ENCODE measurements at places on chromosomes 2 and 18.

GRCh38 chr2:25063876-25064660 is 22.2 kb downstream of the EFR3B start:
- no peak for DNase-seq

- DNase-seq = no peak
Observed at GRCh38 chr2:152598975-152599759, 118.1 kb downstream of the PRPF40A start.

- DNase-seq = no peak
Observed at GRCh38 chr18:69031571-69031970, 233.7 kb downstream of the CCDC102B start.

- no peak for DNase-seq
Observed at GRCh38 chr2:106353676-106354075, 114.5 kb downstream of the RGPD3 start.

GRCh38 chr2:47206181-47206580 is 51.1 kb upstream of the STPG4 start:
- no peak for DNase-seq

DNA sequence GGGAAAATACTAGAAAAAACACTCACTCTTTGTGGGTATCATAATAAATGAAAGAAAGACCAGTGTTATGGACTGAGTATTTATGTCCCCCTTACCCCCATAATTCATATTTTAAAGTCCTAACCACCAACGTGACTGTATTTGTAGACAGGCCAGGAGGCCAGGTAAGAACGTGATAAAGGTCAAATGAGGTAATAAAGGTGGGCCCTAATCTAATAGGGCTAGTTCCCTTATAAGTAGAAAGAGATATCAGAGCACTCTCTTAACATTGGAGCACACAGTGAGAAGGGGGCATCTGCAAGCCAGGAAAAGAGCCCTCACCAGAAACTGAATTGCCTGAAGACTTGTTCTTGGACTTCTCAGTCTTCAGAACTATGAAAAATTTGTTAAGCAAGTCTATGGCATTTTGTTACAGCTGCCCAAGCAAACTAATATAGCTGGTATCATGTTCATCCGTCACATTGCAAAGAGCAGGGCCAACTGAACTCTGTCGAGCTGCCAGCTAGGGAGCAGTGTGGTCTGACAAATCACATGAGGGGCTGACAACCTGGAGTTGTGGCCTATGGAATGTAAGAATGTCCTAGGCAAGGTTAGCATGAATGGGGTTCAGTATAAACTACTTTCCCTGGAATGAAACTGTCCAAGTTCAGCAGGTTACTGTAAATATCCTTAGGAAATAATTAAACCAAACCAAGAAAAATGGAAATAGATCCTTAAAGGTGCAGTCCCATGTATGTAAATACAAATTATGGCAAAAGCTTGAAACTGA is 280.9 kb downstream of the ZNF385B start:
- DNase-seq = no peak

DNA sequence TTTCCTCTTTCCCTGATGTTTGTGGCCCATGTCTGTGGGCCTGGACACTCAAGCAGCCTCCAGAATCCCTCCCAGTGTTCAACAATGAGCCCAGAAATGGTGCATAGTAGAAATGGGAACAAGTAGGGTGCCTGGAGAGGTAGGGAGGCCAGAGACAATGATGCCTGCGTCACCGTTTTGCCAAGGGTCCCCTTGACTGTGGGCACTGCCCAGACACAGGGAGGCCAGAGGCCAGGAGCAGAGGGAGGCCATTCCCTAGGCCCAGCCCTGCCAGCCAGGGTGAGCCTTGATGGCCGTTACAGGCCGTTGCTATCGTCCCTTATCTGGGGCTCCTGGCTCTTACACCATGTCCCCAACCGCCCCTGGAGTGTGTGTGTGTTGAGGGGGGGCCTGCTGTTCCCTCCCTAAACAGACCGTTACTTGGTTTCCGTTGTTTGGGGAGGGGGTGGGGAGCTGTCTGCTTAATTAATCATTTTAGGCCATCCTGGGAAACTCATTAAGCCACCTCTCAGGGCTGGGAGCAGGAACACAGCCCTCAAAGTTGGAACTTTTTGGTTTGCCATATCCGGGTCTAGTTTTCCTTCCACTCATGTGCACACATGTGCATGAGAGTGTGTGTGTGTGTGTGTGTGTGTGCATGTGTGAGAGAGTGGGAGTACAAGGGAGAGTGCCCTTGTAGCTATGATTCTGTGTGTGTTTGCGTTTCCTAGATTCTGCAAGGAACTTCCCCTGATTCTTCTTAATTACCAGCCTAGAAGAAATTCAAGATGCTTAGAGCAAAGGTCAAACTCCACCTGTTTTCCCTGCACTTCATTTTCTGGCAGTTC is 135.2 kb upstream of the HAAO start:
- DNase-seq = peak; percentile 42

DNA sequence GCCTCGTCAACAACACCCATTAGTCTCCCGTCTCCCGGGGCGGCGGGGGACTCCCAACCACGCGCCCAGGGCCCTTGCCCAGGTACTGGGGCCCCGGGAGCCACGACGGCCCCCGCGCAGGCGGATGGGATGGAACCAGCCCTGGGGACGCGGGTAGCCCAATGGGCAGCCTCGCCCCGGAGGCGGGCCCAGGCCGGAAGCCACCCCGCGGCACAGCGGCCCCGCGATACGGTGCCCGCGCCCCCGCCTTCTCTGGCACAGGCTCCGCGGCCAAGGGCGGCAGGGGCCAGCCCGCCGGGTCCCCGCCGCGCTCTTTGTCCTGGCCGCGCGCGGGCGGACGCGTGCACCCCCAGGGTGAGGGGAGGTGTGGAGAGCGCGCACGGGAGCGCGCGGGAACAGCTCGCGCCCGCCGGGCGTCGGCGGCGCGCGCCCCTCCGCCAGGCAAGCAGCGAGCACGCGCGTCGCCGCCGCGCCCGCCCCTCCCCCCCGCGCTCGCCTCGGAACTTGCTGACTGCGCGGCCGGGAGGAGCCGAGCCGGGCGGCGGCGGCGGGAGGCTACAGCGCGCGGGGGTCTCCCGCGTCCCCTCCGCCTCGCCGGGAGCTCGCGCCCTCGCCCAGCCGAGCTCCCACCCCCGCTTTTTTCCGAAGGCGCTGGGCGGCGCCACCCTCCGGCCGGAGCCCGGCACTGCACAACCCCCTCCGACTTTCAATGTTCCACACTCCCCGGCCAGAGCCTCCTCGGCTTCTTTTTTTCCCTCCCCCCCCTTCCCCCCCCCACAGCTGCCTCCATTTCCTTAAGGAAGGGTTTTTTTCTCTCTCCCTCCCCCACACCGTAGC is at the start of gene UBE2E3:
TSS of gene UBE2E3 (plus strand) at position 500 of the 837 bp plus-strand sequence. CDS start 1,438 bp downstream, outside the sequence.
- DNase-seq = peak; percentile 76

- no peak for DNase-seq
Observed at GRCh38 chr2:189231719-189232323, 52.3 kb upstream of the COL5A2 start.

DNA sequence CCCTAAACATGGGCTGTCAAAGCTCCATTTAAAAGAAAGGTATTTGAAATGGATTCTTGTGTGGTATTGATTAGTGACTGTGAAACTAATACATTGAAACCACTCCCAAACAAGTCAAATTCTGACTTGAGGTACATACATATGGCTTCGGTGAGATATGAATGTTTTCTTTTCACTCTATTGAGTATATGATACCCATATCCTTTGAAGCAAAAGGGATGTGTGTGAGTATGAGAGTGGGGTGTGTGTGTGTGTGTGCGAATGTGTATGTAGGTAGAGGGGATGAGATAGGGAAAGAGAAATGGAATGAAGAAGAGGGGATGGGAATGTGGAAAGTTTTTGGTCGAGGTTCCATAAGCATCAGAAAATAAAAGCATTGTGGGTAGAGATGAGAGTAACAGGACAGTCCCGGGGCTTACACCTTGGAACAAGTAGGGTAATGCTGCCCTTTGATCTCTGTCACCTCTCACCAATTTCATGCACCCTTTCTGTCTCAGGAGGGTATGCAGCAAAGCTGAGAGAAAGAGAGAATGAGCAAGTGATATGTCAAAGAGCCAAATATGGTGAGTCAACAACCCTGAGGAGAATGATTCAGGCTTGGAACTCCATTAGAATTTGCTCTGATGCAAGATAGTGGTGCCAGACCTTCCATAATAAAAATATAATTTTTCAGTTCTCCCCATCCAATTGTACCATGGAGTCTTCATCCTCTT is 64.0 kb upstream of the ZEB2 start:
- DNase-seq = peak; percentile 67

GRCh38 chr2:202344178-202344577 is 31.9 kb upstream of the BMPR2 start:
- no peak for DNase-seq

- no peak for DNase-seq
Observed at GRCh38 chr18:62963507-62963906, 248.2 kb downstream of the PHLPP1 start.

- DNase-seq = no peak
Observed at GRCh38 chr2:63078852-63079606, 28.4 kb downstream of the OTX1 start.

- no peak for DNase-seq
Observed at GRCh38 chr2:45028276-45028675, 19.0 kb upstream of the SIX2 start.

GRCh38 chr2:40330096-40330495 is 121.8 kb downstream of the SLC8A1 start:
- DNase-seq = no peak

DNA sequence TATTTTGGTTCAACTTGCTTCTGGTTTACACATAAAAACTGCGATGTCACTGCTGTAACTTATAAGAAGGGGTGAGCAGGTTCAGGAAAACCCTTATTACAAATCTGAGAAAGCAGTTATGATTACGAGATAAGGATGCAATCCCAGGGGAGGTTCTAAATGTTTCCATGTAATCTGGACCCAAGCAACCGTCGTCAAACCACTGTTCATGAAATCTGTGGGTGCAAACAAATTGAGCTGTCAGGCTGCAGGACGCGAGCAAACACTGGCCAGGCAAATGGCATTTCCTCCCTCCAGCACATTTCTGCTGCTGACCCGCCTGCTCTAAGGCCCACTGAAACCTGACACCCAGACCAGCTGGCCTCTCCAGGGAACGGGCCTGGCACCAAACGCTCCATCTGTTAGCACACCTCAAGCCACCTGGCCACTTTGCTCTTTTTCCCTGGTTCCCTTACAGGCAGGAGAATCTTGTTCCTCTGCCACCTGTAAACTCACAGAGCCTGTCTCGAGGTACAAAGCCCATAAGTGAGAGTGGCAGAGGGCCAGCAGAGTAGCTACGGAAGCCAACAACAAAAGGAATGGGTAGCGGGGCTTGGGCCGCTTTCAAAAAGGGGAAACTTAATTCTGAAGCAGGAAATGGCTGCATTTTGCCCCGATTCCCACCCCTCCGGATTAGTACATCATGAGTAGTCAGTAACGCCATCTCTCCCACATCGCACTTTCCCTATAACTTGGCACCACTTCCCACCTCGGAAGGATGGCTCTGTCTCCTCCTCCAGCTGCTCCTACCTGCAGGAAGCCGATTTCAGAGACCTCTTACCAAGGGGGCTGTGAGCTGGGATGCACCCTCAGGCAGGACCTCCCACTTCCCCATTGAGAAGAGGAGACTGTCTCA is 26.5 kb downstream of the CRACDL start:
- DNase-seq = no peak

- DNase-seq = no peak
Observed at GRCh38 chr2:109162999-109163398, 34.0 kb downstream of the SH3RF3 start.

DNA sequence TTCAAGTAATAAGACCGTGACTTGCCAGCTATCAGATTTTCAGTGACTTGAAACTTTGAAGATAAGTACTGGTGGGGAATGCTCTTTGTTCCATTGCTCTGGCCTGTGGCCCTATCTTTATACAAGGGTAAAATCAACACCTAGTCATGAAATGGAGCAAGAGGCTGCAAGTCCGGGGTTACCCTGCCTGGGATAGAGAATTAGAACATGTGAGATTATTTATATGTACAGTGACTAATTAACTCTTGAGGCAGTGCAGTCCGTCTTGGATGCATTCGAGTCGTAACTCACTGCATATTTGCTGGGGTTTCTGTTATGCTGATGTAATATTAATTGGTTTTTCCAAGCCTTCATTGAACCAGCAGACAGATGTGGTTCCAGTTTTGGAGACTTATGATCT is 105.8 kb upstream of the LYPD6 start:
- no peak for DNase-seq

- no peak for DNase-seq
Observed at GRCh38 chr2:38483776-38484501, 106.9 kb upstream of the ATL2 start.

DNA sequence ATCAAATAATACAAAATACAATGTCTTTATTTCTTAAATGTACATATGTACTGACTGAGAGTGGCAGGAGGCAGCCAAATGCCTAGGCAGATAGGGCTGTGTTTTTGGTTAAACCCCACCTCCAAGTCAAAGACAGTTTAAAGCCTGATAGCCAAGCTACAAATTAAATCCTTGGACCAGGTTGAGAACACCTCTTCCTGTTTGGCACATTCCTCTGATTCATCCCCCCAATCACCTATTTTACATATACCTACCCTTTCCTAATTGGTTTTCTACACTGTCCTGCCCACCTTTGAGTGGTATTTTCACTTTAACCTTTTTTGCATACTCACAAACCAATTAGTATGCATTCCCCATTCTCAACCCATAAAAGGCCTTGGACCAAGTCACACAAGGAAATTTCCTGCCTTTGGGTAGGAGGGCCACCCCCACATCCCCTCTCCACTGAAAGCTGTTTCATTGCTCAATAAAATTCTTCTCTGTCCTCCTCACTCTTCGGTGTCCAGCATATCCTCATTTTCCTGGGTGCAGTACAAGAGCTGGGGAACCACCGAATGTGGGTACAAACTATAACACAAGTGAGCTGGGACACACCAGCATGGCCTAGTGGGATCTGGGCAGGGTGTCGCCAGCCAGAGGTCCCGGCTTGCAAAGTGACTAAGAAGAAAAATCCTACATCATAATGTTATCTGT is 149.1 kb downstream of the UBE2E3 start:
- no peak for DNase-seq

GRCh38 chr2:161983331-161983651 is 90.7 kb downstream of the DPP4 start:
- DNase-seq = no peak

DNA sequence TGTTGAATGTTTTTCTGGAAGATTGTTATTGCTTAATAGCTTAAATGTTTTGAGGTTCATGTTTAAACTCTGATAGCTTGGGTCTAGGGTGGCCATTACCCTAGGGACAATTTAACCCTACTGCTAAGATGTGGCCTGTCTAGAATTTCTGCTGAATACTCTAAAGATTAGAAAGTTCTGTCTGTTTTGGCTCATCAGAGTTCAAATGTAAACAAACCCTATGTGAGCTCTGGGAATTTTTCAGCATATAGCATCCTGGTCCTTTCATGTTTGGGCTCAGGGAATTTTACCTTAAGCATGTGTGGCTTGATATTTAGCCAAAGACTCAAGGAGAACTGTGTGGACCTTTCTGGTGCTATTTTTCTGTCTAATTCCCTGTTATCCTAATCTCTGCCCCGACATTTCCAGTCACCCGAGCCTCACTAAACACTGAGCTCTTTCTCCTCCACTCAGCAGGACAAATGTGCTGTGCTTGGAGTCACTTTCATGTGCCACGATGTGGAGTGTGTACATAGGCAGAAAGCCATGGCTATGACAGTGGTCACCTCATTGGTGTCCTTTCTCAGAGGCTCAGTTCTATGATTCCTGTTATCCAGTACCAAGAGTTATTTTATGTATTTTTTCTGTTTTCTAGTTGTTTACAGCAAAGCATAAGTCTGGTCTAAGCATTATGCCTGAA is 492.5 kb upstream of the SPHKAP start:
- no peak for DNase-seq

Data from hematopoietic multipotent progenitor cell treated with erythropoietin and hydrocortisone succinate and interleukin-3 and kit ligand, for 17 days (in vitro differentiated cells).